ENCODE measurements at places on chromosomes 7 and 10. TPM values are rescaled to one million over a fixed set of nuclear protein-coding genes. Genes with fewer than 3 reads are reported as not detected.

The PRKG1 gene
- not detected for total RNA-seq

- ATAC-seq, result no peak
These were observed 24.6 kb upstream of the ANKRD2 start for GRCh38 chr10:97547962-97548361.

DNA sequence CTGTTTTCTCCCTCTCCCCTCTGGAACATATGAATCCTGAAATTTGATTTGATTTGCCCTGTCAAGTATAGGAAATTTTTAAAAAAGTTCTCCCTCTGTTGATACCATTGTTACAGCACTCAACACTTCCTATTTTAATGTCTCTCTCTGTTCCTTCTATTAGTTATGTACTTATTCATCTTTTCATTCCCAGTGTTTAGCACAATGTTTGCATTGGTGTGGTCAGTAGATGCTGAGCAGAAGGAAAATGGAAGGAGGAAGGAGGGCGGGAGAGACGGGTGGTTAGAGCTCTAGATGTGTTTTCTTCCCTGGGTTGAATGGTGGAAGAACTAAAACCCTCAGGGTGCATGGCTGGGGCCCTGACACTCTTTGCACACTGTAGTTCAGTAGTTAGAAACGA is 79.5 kb downstream of the WNT2 start:
- no peak for ATAC-seq

The ADRA2A gene
- total RNA-seq, result not detected

- ATAC-seq, result no peak
These were observed 130.4 kb upstream of the GHITM start for GRCh38 chr10:84008878-84009277.

DNA sequence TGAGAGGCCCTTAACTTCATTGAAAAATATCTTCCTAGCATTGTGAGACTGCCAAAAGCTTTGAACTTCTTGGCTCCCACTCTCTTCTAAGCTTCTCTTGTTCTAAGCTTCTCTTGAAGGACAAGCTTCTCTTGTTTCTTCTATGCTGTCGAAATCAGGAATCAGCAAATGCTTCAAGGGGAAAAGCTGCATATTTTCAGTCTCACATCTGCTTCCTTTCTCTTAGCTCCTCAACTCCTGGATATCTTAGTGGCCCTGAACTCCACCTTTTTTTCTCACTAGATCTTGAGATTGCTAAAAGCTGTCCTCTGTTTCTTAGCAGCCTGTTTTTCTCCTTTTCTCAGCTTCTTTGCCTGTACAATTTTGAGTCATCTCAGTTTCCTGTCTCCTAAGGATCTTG is 73.0 kb downstream of the NEUROD6 start:
- ATAC-seq, result no peak

- no peak for ATAC-seq
These were observed 162.2 kb downstream of the SLIT1 start for GRCh38 chr10:97023401-97024167.
